ENCODE measurements at places on chromosomes 13 and 19.

GRCh38 chr13:110538632-110539031 is 22.9 kb downstream of the RAB20 start:
- DNase-seq, result no peak

DNA sequence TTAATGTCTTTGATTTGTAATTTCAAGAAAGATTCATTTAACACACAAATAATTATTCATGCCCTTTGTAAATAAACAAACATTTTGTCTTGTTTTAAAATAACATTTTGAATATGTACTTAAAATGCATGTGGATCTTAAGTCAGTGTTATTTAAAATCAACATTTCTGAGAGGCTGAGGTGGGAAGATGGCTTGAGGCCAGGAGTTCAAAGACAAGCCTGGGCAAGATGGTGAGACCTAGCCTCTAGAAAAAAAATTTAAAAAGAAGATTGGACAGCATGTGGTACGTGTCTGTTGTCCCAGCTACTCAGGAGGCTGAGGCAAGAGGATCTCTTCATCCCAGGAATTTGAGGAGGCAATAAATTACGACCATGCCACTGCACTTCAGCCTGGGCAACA is 1268.2 kb downstream of the SLITRK1 start:
- no peak for DNase-seq

GRCh38 chr19:18737337-18737953 is 53.7 kb downstream of the COMP start:
- no peak for DNase-seq

GRCh38 chr13:26558987-26559386 is 1.5 kb downstream of the WASF3 start:
- no peak for DNase-seq

DNA sequence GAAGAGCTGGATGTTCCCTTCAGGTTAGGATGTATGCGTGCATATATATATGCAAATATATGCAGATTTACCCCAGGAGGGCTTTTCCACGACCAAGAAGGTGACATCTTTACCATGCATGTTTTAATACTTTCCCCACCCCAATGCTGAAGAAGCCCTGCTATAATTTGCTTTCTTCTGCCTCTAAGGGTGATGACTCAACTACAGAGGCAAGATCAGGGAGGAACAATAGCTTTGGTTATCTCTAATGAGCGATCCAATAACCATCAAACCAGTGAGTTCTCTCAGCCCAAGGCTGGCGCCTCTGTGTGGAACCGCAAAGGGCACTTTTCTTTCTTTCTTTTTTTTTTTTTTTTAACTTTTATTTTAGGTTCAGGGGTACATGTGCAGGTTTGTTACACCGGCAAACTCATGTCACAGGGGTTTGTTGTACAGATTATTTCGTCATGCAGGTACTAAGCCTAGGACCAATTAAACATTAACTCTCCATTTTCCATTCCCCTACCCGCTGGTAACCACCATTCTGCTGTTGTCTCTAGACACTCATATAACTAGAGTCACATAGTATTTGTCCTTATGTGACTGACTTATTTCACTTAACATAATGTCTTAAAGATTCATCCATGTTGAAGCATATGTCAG is 25.7 kb upstream of the UBE2L5 start:
- no peak for DNase-seq

DNA sequence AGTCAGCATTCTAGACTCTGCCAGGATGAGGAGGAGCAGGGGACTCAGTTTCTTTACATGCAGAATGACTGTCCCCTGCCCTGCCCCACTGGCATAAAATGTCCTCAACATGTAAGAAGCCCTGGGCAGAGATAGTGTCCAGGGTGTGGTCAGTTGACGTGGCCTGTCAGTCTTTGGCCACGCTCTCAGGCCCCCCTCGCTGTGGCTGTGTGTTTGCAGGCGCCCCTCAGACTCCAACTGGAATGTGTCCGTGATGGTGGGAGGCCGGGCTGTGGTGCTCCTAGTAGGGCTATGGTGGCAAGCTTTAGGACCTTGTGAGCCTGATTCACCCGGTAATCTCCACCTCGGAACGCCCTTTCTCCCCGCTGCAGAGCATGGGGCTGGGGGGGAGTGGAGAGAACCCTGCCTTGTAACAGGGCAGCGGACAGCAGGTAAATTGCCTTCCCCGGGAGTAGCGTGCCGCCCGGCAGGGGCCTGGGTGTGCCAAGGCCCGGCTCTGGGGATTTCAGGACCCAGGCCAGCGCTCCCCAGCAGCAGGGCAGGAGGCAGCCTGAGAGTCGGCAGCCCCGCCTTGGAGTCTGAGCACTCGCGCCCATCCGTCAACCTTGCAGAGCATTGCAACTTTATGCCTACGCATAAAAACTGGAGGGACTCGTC is 62.3 kb downstream of the CHST8 start:
- DNase-seq, result no peak

- no peak for DNase-seq
These were observed 160.2 kb downstream of the PDS5B start for GRCh38 chr13:32746474-32746873.

DNA sequence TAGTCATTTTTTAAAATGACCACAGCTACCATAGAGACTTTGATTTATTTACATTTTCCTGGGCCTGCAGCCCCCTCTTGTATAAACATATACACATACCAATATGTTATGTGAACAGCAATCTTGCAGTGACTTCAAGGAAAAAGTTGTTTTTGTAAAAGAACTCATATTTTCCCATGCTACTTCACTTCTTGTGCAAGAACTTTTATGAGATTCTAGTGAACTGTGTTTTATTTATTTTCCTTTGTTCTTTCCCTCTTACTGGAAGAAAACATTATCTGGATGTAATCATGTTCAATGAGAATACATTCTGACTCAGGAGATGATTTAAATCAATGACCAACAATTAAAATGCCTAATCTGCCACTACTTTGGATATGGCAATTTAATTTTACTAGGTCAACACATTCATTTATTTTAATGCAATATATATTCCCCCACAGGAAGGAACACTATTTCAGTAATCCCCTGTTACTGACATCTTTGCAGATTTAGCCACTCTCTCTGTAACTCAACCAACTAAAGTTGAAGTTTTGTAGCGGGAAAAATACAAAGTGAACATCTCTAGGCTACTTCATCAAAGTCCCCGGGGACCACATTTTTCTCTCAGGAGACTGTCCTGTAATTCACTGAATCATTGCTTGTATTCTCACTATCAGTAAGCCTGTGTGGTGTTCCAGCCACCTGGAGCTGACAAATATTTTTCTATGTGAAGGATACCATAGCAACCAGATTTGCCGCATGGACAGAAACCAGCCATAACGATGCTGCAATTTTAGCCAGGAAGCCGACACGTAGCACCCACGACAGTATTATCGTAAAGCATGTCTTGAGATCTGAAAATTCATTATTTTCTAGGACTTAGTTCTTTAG is 90.5 kb downstream of the STARD13 start:
- DNase-seq, result no peak
